ENCODE measurements at places on chromosomes 1 and 21. TPM values are rescaled to one million over a fixed set of nuclear protein-coding genes. Genes with fewer than 3 reads are reported as not detected.

DNA sequence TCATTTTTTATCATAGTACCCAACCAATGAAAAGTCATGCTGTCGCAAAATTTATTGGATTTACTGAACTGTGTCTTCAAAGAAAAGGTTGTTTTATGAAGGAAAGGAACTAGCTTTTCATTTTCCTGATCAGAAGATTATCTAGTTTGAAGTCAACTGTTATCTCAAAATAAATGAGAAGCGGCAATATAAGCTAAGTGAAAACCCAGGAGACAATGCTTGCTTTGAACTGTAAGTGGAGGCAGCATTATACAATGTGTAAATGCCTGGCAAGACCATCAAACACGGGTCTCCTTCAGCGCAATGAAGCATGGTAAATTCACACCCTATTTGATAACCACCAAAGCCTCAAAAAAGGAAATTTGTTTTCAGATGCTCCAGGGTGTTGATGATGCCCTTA is 134.4 kb upstream of the PTBP2 start:
- H3K27ac ChIP-seq, result no peak overlapping the region
- peaks cover 4% of the 10 kb centered on the region for H3K27me3 ChIP-seq
- H3K4me3 ChIP-seq, result no peak overlapping the region
- H3K36me3 ChIP-seq, result no peaks in the 10 kb centered on the region

GRCh38 chr1:92822879-92823278 is 9.0 kb upstream of the RPL5 start:
- peaks cover 3% of the 10 kb centered on the region for H3K27me3 ChIP-seq
- H3K27ac ChIP-seq, result no peak overlapping the region
- H3K4me1 ChIP-seq, result no peaks in the 10 kb centered on the region
- no peak overlapping the region for H3K4me3 ChIP-seq
- H3K36me3 ChIP-seq, result no peaks in the 10 kb centered on the region

GRCh38 chr1:210698661-210699060 is 370.0 kb downstream of the HHAT start:
- no peak overlapping the region for H3K27ac ChIP-seq
- no peaks in the 10 kb centered on the region for H3K4me1 ChIP-seq
- H3K27me3 ChIP-seq, result no peaks in the 10 kb centered on the region
- DNase-seq, result no peak

Gene NUAK2
- total RNA-seq, result 47.9 TPM

Gene NEK2
- total RNA-seq, result not detected

Gene APP
- 31.0 TPM for total RNA-seq

Gene SOX13
- total RNA-seq, result 0.29 TPM

All from naive thymus-derived CD8-positive, alpha-beta T cell (primary cell).